ENCODE measurements at places on chromosomes 6 and 20.

DNA sequence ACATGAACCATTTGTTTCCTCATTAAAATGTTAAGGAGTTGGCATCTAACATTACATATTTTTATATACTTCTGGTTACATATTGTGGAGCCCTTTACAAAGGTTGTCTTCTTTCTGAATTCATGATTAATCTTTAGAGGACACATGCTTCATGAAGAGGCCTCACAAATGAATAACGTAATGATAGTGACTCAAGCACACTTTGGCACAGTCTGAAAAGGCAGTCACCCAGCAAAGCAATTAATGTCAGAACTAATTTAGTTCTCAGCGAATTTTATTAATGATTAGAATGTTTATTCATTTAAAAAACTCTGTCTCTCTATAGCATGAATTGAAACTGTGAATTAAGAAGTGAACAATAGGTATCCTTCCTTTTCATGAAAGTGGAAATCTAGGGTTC is 854.2 kb downstream of the PHF3 start:
- DNase-seq: no peak

DNA sequence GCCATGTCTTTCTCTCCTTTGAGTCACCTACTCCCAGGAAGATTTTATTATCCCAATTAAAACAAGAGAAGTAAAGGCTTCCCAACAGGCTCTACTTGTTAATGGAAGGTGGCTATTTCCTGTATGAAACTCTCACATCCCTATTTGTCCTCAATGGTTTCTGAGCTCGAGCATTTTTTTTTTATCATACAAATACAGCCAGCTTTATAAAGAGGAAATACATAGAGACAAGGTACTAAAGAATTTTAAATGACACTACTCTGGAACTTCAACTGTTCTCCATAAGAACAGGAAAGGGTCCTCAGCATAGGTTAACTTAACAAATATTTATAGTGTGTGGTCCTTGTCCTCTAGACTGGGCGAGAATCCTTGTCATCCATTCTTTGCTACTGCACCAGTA is 41.0 kb downstream of the TSHZ2 start:
- no peak for DNase-seq

DNA sequence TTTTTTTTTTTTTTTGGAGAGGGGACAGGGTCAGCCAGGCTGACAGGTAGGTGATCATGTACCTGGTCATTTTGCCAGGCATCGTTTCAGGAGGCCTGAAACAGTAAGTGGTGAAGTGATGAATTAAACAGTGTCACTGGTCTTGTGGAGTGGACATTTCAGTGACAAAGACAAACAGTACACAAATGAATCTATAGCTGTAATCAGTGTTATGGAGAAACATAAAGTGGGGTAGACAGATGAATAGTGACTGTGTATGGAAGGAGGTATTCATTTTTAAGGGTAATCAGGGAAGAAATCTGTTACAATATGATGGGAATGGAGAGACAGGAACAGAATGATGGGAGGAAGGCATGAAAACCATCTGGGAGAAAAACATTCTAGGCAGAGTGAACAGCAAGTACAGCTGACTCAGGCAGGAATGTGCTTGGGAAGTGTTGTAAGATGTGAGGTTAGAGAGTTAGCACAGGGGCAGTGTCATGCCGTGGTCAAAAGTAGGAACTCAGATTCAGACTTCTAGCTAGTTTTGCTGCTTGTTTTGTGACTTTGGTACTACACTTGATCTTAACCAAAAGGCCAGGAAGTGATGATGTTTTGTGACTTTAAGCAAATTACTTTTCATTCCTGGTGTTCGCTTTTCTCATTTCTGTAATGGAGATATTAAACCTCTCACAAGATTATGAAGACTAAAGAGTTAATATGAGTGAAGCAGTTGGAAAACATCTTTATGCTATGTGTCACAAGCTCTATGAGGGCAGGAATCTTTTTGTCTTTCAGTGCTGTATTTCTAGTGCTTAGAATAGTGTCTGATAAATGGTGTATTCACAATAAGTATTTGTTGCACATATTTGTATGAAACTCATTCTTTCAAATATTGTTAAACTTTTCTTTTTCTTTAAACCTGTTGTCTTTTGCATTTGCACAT is 43.4 kb downstream of the QKI start:
- DNase-seq: no peak

DNA sequence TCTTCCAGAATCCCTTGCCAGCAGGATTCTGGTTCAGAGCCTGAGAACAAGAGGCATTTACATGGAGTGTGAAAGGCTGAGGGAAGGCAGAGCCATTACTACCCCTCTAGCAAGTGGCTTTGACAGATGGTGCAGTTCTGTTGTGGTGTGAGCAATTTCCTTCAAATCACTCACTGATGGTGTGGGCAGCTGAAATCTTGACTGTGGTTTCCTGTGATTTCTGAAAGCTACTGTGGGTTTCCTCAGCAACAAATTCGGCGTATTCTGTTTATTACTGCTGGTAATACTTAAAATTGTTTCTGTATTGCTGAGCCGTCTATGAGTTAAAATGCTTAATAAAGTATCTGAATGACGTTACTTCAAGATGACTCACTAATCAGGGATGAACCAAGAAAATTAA is 181.5 kb upstream of the TCF21 start:
- no peak for DNase-seq

DNA sequence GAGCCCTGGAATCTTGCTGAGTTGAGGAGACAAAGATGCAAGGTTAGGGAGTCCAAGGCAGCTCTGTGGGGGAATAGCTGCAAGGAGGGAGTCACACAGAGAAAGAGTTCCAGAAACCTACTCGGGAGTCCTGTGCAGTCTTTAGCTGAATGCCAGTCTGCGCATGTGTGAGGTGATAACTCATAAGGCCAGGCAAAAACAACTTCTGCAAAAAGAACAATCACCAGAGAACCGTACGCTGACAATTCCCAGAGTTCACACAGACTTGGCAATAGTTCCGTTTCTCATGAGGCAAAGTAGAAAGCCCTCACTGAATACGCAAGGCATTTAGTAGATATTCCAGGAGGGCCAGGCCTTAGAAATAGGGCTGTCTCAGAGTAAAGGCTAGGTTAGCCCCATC is 135.2 kb upstream of the TAB2 start:
- DNase-seq: no peak

DNA sequence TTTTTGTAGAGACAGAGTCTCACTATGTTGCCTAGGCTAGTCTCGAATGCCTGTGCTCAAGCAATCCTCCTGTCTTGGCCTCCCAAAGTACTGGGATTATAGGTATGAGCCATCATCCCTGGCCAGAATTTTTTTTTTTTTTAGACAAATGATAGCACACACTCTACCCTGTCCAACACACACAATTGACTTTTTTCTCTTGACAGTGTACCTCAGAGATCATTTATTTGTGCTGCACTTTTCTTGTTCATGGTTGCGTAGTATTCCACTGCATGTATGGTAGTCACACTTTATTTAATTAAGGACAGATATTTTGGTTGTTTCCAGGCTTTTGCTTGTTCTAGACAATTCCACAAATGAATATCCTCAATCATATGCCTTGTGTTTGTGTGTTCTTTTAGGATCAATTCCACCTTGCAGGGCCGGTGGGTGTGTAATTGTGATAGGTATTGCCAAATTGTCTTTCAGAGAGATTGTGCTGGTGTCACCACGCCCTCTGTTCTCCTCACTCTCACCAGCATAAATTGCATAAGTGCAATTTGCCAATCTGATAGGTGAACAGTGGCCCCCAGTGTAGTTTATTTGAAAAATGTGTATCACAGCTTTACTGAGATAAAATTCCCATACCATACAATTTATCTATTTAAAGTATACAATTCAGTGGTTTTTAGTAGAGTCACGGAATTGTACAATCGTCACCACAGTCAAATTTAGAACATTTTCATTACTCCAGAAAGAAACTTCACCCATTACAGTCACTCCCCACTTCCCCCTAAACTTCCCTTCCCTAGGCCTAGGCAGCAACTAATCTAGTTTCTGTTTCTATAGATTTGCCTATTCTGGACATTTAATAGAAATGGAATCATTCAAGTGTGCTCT is 20.1 kb downstream of the SRC start:
- no peak for DNase-seq

DNA sequence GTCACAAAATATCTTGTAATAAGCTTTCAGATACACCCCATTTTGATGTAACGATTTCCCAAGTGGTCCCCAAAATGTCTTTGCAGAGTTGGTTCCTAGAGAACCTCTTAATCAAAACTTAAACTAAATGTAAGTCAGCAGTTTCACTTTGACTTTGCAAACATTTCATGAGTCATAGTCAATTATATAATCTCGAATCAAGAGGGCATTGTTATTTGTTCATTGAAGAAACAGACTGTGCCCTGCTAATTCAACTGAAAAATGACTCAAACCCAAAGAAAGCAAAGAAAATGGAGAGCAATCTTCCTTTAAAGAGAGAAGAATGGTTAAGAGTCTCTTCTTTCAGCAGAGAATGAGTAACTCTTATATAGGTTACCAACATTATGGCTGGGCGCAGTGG is 58.3 kb downstream of the IPCEF1 start:
- no peak for DNase-seq

DNA sequence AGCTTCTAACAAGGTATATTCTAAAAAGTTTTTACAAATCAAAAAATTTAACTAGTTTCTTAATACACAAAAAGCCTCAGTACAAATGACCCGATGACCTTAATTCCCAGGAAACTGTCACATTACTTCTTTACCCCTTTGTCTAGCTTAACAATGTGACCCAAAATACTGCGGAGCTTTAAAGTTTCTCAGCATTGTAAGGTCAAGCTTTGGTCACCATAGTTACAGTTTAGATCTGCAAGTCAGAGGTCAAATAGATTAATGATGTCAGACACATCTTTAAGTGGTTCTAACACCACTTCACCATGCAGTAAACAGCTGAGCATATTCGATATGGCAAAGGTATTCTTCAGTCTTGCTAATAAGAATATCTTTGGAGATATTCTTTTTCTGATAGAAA is 36.8 kb upstream of the FLRT3 start:
- DNase-seq: no peak

- no peak for DNase-seq
These were observed 15.3 kb upstream of the DHX35 start for GRCh38 chr20:38946836-38947235.

- no peak for DNase-seq
These were observed 515.3 kb upstream of the RNF217 start for GRCh38 chr6:124446961-124447360.

GRCh38 chr6:90922325-90922724 is 335.5 kb upstream of the MAP3K7 start:
- DNase-seq: no peak

- DNase-seq: no peak
These were observed 32.5 kb upstream of the PIM1 start for GRCh38 chr6:37137201-37138090.

GRCh38 chr20:41623625-41624375 is 5.6 kb upstream of the CHD6 start:
- no peak for DNase-seq

DNA sequence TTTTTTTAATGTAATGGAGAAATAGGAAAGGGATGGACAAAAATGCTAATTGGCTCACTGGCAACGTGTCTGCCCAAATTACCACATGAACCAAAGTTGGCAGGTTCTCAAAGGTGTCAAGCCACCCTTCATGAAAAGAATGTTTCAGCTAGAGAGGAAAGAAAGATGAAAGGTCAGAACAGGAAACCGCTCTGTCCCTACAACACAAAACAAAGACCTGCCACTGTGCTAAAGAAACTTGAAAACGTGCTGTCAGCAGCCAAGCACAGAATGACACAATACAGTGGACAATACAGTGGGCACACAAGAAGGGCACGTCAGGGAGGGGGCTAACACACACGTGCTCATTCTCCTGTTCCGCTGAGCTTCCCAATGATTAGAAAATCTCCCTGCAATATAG is 4.9 kb downstream of the PREP start:
- no peak for DNase-seq

DNA sequence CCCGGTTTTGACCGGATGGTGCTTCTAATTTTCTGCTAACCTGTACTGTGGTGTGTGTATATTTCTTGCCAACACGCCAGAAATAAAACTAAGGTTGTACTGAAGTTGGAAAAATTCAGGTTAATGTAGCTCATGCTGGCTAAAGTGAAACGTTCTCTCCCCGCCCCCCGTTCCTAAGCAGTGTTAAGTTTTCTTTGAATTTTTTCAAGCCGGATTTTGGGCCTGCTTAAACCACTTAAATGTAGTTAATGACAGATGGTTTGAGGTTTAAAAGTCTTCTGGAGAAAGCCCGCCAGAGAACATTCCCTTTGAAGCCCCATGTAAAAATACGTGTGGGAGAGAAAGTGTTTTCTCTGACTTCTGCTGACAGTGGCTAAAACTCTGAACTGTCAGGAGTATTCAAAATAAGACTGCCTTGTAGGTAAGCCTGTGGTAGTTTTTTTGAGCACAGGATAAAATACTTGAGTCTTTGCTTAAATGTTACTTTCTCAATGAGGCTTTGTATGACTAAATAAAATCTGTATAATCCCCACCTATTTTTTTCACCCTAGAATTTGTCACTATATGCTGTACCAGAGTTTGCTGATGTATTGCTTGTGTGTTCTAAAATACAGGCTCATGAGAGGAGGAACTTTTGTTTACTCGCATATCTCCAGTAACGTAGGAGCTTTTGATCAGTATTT is 101.3 kb downstream of the OR2B2 start:
- DNase-seq: no peak

DNA sequence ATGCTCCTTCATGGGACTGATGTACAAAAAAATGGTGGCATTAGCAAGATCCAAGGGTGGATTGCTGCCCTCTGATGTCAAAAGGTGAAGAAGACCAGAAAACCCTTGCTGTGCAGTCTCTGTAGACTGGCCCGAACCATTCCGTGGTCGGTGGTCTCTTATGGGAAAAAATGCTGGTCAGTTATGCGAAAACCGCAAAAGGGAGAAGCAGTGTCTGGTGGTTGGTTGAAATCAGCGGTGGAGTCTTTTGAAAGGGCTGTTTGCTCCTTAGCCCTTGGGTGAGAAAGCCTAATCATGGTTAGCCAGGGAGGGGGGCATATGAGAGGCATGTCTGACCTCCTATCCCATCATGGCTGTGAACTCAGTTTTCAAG is 108.1 kb downstream of the DTNBP1 start:
- no peak for DNase-seq

- no peak for DNase-seq
These were observed 1.1 kb upstream of the CDC5L start for GRCh38 chr6:44386364-44386928.

GRCh38 chr6:150445486-150445885 is 76.7 kb downstream of the IYD start:
- DNase-seq: no peak

Measured in NCI-H460 (cell line).